Effector CD4-positive, alpha-beta T cell (primary cell): ENCODE measurements at places on chromosomes 5 and 9.

- no peak for DNase-seq
Observed at GRCh38 chr5:93601802-93602155, 18.8 kb downstream of the NR2F1 start.

DNA sequence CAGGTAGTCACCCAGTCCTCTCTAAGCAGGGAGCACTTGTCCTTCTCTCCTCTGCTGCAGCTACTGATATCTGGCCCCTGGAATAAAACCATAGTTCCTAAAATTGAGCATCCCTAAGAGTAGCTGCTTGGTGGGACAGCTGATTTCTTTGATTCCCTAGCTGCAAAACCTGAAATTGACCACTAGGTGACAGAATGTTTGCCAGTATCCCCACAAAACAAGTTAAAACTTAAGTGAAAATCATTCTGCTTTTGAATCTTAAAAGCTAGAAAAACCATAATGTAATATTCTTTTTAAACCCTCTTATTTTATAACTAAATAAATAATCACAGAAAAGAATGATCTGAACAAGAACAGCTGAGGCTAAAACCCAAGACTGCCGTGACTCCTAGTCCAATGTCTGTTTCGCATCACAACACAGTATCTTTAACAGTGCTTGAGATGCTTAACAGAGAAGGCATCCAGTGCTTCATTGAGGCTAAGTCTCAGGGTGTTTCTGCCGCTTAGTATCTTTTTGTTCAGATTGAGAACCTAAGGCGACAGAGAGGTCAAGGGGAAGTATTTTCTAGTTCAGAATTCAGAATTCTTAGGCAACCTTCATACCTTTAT is 24.4 kb upstream of the TAL2 start:
- no peak for DNase-seq

- DNase-seq, result no peak
Observed at GRCh38 chr9:8491563-8491962, 692.0 kb upstream of the DMAC1 start.

- no peak for DNase-seq
Observed at GRCh38 chr5:110255194-110255593, 471.3 kb downstream of the TMEM232 start.

DNA sequence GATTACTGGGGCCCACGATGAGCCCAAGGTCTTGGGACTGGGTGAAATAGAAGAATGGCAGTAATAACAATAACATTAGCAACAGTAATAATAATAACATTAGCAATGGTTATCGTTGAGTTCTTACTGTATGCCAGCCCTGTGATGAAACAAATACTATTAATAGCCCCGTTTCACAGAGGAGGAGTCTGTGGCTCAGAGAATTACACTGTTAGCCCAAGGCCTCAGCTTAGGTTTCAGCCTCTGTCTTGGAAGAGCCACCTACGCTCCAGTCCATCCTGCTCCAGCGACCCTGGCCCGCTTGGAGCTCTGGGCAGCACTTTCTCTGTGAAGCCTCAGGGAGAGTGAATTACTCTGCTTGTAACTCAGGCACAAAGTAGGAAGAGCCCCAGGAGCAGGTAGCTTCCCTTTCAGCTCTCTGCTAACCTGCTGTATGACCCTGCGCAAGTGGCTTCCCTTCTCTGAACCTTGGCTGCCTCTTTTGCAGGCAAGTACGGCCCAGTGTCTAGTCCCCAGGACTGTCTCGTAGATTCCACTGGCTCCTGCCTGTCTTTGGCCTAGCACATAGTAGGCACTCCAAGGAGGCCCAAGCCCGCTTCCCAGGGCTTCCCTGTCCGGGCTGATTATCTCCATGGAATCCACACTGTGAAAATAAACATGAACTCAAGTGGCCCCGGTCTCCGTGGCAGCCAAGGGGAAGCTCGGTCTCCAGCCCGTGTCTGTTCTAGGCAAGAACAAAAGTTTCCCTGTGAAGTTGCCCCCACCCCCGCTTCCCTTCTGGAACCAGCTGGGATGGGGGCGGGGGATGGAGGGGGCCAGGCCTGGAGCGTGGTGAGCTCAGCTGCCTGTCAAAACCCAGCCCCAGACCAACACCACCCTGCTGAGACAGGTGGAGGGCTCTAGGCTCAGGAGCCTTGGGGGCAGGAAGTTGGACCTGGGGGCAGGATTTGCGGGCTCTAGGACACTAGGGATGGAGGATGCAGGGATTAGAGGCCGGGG is 26.2 kb upstream of the LMX1B start:
- DNase-seq, result no peak

- DNase-seq, result no peak
Observed at GRCh38 chr5:116922532-116922931, 347.9 kb upstream of the SEMA6A start.

DNA sequence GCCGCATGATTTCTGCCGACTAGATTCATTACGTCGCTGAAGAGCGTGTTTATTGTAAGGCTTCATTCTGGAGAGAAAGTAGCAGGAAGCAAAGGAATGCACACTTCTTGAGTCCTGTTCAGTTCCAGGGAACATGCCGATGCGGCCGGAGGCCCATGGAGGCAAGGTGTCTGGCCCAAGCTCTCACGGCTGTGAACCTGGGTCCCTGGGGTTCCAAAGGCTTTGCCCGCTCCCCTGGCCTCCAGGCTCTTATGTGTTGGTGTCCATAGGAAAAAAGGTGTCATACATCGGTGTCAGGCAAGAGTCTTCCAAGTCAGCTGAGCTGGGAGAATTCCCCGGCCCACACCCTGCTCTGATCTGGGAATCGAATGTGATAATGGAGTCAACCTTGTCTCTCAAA is 64.7 kb downstream of the WWC1 start:
- no peak for DNase-seq

GRCh38 chr5:37663538-37663937 is 176.3 kb downstream of the GDNF start:
- no peak for DNase-seq
